ENCODE measurements at places on chromosomes 1 and 21. TPM values are rescaled to one million over a fixed set of nuclear protein-coding genes. Genes with fewer than 3 reads are reported as not detected.

DNA sequence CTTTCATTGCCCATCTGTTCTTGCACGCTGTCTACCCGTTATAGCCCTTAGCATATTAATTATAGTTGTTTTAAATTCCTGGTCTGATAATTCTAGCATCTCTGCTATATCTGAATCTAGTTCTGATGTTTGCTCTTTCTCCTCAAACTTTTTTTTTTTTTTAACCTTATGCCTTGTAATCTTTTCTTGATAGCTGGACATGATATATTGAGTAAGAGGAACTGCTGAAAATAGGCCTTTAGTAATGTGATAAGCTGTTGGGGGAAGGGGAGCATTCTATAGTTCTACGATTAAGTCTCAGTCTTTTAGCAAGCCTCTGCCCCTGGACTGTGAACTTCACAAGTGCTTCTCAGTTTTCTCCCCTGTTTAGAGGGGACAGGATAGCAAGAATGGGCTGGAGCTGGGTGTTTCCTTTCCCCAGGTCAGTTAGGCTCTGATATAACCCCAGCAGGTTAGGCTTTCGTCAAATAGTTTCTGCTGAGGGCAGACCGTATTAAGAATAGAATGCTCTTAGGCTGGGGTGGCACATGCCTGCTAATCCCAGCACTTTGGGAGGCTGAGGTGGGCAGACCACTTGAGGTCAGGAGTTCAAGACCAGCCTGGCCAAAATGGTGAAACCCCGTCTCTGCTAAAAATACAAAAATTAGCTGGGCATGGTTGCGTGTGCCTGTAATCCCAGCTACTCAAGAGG lies 62.2 kb downstream of the ZFYVE9 start:
- no peak for DNase-seq

GRCh38 chr1:56385314-56385713 lies 194.0 kb downstream of the PLPP3 start:
- DNase-seq, result no peak

Gene AMPD1
- 0.07 TPM for total RNA-seq

DNA sequence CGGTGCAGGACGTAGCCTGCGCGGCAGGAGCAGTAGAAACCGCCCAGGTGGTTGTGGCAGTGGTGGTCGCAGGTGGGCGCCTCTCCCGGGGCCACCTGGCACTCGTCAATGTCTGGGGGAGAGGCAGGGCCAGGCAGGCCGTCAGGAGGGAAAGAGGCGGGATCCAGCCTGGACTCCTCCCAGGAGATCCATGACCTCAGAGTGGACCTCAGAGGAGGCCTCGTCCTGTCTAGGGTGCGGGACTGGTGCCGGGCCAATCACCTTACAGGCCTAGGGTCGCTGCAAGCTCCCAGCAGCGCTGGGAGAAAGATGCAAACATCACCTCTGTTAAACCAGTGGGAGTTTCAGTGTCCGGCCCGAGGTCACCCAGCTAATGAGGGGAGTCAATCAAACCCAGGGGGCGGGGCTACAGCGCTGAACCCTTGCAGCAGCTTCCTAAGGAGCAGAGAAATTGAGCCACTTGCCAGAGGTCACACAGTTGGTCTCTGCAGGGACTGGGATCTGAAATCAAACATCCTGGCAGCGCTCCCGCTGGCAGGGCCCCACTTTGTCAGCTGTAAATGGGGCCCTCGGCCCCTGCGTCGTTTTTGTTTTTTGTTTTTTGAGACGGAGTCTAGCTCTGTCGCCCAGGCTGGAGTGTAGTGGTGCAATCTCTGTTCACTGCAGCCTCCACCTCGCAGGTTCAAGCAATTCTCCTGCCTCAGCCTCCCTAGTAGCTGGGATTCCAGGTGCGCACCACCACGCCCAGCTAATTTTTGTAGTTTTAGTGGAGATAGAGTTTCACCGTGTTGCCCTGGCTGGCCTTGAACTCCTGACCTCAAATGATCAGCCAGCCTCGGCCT lies 1.4 kb downstream of the MASP2 start:
- no peak for DNase-seq

- DNase-seq, result no peak
Observed at GRCh38 chr1:15128520-15129313, 24.8 kb upstream of the TMEM51 start.
